ENCODE measurements at places on chromosomes 12 and 14.

- no peak for DNase-seq
- H3K27ac ChIP-seq, result no peak overlapping the region
- H3K27me3 ChIP-seq, result peaks cover 4% of the 10 kb centered on the region
- H3K4me3 ChIP-seq, result no peak overlapping the region
- peaks cover 14% of the 10 kb centered on the region for H3K4me1 ChIP-seq
- H3K36me3 ChIP-seq, result no peaks in the 10 kb centered on the region
Observed at GRCh38 chr12:26271889-26272492, 76.6 kb downstream of the SSPN start.

DNA sequence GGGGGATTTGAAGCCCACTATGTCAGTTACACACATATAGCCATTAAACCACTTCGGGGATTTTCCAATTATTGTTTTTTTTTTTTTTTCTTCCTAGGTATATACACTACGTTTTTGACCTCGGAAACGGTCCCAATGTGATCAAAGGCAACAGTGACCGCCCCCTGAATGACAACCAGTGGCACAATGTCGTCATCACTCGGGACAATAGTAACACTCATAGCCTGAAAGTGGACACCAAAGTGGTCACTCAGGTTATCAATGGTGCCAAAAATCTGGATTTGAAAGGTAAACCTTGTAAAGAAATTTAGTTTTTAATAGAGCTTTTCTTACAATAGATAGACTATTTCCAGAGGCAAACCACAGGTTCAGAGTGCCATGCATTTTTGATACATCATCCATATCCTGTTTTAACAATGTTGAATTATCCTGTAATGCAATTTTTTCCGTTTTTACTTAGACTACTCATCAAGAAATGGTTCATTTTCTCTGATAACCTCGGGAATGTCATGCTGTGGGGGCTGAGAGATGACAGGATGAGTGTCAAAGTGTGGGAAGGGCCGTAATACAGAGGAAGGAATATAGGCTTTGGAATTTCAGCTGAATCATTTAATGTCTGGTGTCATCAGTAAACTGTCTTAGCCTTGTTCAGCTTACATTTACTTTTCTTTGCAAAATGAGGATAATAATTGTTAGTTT lies 797.1 kb downstream of the NRXN3 start:
- H3K4me1 ChIP-seq, result no peaks in the 10 kb centered on the region
- H3K36me3 ChIP-seq, result no peaks in the 10 kb centered on the region
- no peak overlapping the region for H3K4me3 ChIP-seq
- DNase-seq, result no peak

DNA sequence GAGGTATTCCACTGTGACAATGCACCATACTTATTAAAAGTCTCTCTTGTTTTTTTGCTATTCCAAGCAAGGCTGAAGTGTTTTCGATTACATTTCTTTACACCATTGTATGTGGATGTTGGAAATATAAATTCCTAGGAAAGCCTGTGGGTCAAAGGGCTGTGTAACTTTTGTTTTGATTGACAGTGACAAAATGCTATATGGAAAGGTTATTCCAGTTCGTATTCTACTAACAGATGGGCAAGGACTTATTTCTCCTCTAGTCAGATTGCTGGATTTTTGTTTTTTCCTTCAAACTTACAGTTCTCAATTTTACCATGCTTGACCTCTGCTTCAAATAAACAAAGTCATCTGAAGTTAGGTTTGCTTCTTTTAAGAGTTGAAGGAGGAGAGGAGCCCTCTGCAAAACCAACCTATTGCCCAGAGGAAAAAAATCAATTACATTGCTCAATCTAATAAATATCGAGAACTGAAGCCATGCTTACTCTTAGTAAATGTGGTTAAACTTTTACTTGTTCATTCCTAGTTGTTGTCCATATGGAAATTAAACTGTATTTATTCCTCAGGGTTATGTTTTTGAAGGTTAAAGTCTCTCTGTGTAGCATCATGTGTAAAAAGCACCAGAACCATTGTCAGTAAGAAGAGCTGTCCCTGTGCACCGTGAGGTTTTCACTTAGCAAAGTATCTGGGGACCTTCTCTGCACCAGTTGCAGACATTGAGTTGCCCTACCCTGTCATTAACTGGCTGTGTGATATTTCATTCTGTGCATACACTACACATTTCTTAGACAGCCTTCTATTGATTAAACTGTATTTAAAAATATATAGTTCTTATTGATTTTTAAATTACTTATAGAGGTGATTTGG lies 26.9 kb downstream of the GLT1D1 start:
- H3K4me1 ChIP-seq, result no peaks in the 10 kb centered on the region
- H3K36me3 ChIP-seq, result no peaks in the 10 kb centered on the region
- no peak for DNase-seq
- H3K4me3 ChIP-seq, result no peak overlapping the region

DNA sequence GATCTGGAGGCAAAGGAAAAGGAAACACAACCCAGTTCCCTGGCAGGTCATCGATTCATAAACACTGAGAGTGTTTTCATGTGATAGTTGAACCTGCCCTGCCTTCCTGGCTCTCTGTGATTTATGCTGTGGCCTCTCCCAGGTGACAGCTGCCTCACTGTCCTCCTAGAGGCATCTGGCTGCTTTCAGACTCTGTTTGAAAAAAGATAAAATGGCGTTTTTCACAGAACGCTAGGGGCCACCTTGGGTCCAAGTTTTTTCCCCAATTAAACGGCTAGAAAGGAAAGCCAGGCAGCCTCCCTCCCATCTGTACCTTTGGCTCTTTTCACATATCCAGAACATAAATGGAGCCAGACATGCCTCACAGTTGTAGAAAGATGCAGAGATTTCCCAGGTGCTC lies 252.6 kb upstream of the CCDC196 start:
- no peaks in the 10 kb centered on the region for H3K4me1 ChIP-seq
- no peak overlapping the region for H3K4me3 ChIP-seq
- no peaks in the 10 kb centered on the region for H3K36me3 ChIP-seq
- no peak overlapping the region for H3K27ac ChIP-seq
- no peak for DNase-seq

GRCh38 chr14:59564366-59564765 lies 12.2 kb downstream of the CCDC175 start:
- H3K4me3 ChIP-seq, result no peak overlapping the region
- peaks cover 38% of the 10 kb centered on the region for H3K27me3 ChIP-seq
- no peak overlapping the region for H3K27ac ChIP-seq
- no peak for DNase-seq

DNA sequence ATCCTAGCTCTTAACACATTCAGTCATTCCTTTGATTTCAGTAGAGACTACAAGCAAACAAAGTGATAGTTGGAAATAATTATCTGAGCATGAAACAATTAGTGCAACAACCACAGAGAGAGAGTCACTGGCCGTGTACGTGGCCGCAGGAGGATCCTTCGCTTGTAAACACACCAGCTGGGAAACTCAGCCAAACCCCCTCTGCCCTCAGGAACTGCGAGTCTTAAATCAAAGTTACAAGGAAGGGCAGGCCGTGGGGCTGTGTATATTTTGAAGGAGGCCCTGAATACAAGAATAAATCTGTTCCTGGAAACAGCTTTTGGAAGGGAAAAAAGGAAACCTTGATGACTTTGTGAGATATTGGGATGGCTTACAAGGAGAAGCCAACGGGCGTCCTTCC lies 164.5 kb downstream of the ANO2 start:
- H3K27me3 ChIP-seq, result peaks cover 12% of the 10 kb centered on the region
- H3K27ac ChIP-seq, result no peak overlapping the region
- no peak for DNase-seq
- no peaks in the 10 kb centered on the region for H3K4me1 ChIP-seq
- H3K4me3 ChIP-seq, result no peak overlapping the region

DNA sequence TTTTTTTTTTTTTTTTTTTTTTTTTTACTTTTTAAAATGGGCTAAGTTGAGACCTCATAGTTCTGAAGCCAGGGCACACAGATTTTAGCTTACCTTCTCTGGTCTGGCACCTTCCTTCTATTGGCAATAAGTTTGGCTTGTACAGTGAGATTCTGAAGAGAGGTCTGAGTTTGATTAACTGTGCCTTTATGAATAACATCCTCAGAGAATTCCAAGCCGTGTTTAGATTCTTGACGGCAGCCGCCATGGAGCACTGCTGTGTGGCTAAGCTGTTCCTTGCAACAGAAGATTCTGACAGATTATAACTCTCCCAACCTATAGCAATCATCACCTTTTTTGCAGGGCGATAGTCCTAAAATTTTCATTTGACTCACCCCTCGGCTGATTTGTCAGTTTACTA lies 354.9 kb upstream of the FAR2 start:
- no peak for DNase-seq
- H3K4me1 ChIP-seq, result no peaks in the 10 kb centered on the region
- H3K4me3 ChIP-seq, result no peak overlapping the region
- no peaks in the 10 kb centered on the region for H3K27me3 ChIP-seq
- H3K27ac ChIP-seq, result no peak overlapping the region
- no peaks in the 10 kb centered on the region for H3K36me3 ChIP-seq

DNA sequence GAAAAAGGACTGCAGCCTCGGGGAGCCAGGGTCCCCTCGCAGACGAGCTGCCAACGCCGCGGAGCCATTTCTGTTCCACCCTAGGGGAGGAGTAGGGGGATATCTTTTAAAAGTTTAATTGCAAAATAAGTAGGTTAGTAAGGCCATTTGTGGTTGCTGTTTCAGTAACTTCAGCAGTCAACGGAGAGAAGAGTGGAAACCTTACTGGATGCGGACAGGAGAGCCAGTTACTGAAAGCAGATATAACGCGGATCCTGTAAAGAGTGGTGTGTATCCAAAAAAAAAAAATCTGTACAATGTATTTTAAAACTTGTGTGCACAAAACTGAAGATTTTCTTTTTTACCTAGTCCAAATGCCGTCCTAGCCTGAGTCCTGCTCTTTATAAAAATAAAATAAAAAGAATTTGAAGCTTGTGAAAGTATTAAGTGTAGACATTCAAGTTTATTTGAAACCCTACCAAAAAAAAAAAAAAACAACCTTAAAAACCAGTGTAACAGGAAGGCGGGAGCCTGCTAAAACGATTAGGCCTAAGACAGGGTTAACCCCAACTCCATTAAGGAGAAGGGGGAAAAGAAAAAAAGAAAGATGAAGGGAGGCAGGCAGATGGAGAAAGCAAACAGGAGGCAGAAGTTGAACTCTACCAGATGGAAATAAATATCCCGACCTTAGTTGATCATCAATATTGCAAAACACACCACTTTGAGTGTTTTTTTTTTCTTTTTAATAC lies 1.0 kb upstream of the BTG1 start:
- H3K36me3 ChIP-seq, result peaks cover 65% of the 10 kb centered on the region
- no peaks in the 10 kb centered on the region for H3K27me3 ChIP-seq
- peak overlapping the region; percentile 99 for H3K27ac ChIP-seq

DNA sequence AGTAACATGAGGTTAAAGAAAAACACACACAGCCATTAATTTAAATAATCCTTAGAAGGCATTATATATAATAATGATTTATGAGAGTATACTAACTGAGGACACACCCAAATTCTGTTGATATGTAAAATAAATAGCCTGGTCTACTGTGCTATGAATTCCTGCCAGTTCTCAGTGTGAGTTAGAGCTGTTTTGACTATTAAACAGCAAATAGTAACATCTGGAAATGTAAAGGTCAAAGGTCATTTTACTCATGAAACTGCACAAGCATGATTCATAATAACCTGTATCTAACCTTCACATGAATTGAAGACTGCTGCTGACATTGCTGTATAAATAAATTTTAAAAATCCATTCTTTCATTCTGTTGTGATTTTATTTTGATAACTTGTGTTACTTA lies 966.7 kb downstream of the SLC6A15 start:
- DNase-seq, result no peak
- H3K36me3 ChIP-seq, result no peaks in the 10 kb centered on the region
- no peak overlapping the region for H3K4me3 ChIP-seq
- H3K4me1 ChIP-seq, result no peaks in the 10 kb centered on the region

DNA sequence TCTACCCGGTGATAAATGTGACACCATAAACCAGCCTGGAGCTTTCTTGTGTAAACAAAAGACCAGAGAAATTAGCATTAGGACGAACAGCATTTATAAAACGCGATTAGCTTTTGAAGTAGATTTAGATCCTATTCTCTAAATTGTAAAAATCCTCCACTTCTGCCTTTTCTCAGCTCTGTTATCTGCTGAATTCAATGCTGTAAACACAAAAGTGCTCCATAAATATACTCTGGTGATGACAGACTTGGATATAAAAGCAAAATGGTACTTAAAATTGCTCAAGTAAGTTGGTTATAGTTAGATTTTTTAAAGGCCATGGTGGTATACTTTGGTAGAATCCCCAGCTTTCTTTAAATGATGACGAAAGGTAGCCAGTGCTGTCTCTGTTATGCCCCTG lies 114.6 kb upstream of the RMST start:
- no peaks in the 10 kb centered on the region for H3K4me1 ChIP-seq
- no peaks in the 10 kb centered on the region for H3K36me3 ChIP-seq
- H3K4me3 ChIP-seq, result no peak overlapping the region
- no peak overlapping the region for H3K27ac ChIP-seq

DNA sequence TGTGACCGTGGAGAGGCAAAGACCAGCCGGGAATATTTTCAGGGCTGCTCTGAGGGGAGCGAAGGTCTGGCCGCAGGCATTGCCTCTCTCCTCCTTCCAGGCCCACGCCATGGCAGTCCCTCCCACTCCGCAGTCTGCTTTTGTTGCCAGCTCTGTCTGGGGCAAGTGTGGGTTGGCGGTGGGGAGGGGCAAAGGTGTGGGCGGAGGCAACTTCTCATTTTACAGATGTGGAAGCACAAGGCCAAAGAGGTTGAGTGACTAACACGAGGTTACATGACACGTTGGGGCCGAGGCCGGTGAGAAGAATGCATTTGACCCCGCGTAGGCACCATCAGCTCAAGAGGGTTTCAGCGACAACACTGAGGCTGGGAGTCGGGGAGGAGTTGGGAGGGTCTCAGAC lies 6.1 kb upstream of the FAIM2 start:
- peaks cover under 1% of the 10 kb centered on the region for H3K4me1 ChIP-seq
- H3K27ac ChIP-seq, result no peak overlapping the region
- peaks cover 3% of the 10 kb centered on the region for H3K27me3 ChIP-seq
- H3K36me3 ChIP-seq, result no peaks in the 10 kb centered on the region

DNA sequence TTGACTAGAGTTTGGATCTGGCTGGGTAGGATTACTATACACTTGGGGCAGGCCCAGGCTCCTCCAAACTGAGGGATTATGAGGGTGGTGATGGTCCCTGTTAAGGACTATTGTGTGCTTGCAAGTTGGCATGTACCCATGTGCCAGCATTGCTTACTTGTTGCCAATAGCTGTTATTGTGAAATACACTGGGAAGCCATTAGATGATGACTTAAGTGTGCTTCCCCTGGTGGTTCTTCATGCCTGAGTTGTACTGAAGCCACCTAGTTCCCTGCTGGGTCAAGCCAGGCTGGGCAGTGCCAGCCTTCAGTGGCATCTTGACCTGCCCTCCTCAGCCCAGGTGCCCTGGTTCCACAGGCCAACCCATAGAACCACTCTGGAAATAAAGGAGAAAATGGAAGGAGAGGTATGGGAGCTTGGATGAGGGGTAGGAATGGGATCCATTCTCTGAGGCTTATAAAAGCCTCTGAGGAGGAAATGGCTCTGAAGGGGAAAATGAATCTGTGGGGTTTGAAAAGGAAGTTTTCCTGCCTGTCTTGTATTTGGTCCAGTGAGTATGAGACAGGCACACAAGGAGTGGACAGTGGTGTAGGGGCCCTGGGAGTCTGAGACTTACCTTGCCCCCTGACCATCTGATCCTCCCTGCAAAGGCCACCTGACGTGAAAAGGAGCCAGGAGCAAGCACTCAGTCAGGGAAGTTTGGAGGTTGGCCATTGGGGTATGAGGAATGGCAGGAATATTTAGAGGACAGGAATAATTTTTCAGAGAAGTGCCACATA lies 724 bp downstream of the LTB4R start:
- no peak for DNase-seq
- H3K36me3 ChIP-seq, result peaks cover 65% of the 10 kb centered on the region
- H3K27ac ChIP-seq, result peak overlapping the region; percentile 94
- peaks cover 85% of the 10 kb centered on the region for H3K4me1 ChIP-seq
- peak overlapping the region; percentile 72 for H3K4me3 ChIP-seq

Data from activated CD8-positive, alpha-beta T cell treated with anti-CD3 and anti-CD28 coated beads, Interleukin-2, amount 10 ng/mL, durations not matched to agents 7 days and 5 days (primary cell).